ENCODE measurements at places on chromosomes 13 and 19.

- no peak for DNase-seq
Measured at GRCh38 chr19:7730286-7731217, 1.4 kb downstream of the CLEC4G start.

GRCh38 chr19:38537071-38537936, 80.4 kb downstream of the MAP4K1 start:
- no peak for DNase-seq

GRCh38 chr13:113828282-113828825, 35.5 kb downstream of the GAS6 start:
- DNase-seq = no peak

DNA sequence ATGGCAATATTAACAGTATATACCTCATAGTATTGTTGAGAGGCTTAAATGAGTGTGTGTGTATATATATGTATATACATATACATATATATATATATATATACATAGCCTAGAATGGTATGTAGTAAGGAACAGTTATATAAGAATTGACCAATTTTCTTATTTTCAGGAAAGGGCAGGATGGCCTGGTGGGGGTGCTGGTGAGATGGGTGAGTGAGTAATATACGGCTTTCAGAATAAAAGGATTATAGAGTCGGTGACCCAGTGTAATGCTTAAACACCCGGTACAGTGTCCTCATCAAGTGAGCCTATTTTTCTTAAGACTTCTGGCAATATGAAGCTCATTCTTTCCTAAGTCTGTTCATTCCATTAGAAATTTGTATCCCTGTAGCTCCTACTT, 11.7 kb upstream of the FAM216B start:
- DNase-seq = no peak

- no peak for DNase-seq
Measured at GRCh38 chr19:8566855-8567254, 10.4 kb downstream of the MYO1F start.

- DNase-seq = peak; percentile 94
Measured at GRCh38 chr19:10095948-10096614, 6.4 kb downstream of the ANGPTL6 start.

- peak; percentile 43 for DNase-seq
Measured at GRCh38 chr13:26024558-26024957, 27.3 kb downstream of the SHISA2 start.

- DNase-seq = no peak
Measured at GRCh38 chr13:21973437-21974125, 302.7 kb downstream of the FGF9 start.

GRCh38 chr19:1237754-1238368, at the start of gene CBARP:
Gene CBARP, minus strand, starts transcription at chr19:1238005. Its CDS starts 1,905 bp downstream, at chr19:1236100.
- peak; percentile 87 for DNase-seq

DNA sequence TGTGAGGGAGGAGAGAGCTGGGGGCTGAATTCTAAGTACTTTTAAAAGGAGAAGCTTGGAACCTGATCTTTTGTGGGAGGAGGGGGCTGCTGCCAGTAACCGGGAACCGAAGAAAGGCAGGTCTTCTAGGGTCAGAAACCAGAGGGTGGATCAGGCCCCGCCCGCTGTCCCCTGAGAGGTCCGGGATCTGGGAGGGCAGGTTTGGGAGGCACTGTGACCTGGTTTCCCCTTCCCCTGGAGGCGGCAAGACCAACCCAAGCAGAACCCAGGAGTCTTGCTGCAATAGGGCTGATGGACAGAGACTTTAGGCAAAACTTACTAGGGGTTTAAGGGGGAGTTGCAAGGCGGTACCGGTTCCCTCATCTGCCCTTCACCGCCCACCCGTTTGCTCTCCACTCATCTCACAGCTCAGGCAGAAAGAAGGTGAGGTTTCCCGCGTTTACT, 707 bp upstream of the KLK8 start:
- no peak for DNase-seq

DNA sequence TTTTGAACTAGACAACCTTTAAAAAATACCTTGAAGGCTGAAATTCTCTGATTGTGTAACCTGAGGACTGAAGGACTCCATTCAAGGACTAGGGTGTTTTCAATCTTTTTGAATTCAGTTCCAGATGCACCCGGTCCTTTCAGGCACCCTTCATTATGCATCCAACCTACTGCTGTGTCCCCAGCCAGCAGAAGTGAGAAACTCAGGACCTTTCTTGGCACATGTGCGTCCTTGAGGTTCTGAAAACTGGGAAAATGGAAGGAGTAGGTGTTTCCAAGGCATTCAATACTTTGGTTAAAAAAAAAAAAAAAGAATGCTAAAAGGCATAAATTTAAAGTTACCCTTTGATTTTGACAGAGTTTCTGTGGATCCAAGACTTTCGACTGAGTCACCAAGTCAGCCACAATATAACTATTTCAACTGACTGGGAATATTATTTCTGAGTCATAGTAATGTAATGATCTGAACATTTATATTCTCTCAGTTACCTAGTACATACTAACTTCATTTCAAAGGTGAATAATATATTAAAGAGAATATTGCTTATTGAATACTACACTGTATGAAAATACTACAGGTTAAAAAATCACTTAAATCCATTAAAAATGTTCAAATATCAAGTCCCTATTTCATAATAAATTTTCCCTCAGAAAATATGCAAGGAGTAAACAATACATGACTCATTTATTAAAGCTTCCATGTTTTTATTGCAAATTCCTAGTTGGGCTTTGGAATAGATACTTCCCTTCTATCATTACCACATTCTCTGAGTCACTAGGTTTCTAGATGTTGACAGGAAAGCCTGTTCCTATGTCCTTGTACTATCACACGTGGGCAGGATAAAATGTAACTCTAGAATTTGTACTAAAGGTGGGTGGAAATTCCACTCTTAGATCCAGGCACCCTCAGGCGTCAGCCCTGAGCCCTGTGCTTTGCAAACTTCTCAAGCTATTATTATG, 2.4 kb upstream of the ITGBL1 start:
- DNase-seq = peak; percentile 67

DNA sequence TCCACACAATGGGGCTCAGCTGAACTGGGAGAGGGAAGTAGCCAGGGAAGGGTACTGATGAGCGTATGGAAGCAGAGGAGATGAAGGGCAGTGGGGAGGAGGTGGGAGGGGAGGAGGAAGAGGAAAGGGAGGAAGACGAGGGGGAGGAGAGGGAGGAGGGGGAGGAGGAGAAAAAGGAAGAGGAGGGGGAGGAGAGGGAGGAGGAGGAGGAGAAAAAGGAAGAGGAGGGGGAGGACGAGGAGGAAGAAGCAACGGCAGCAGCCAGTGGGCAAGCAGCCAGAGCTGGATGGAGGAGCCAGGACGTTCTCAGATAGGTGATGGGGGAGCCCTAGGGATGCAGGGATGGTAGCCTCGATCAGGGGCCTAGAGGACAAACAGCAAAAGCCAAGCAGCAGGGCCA, 5.6 kb downstream of the CERS4 start:
- DNase-seq = no peak

- no peak for DNase-seq
Measured at GRCh38 chr13:110500341-110500740, 61.2 kb downstream of the RAB20 start.
